Epithelial cell of umbilical artery (primary cell): ENCODE measurements at places on chromosomes 7 and 10. TPM values are rescaled to one million over a fixed set of nuclear protein-coding genes. Genes with fewer than 3 reads are reported as not detected.

Gene CTAGE8
- 0.15 and 0.65 TPM in 2 replicates for total RNA-seq

Gene BMI1
- total RNA-seq: 27.4 and 34.8 TPM in 2 replicates

Gene TET1
- total RNA-seq: 0.32 and 0.46 TPM in 2 replicates

Gene LIPN
- not detected in 2 replicates for total RNA-seq

Gene ACSM6
- total RNA-seq: not detected in 2 replicates

Gene SLC18A3
- not detected in 2 replicates for total RNA-seq

Gene OPALIN
- total RNA-seq: not detected in 2 replicates

Gene GPR85
- total RNA-seq: 1.2 and 4.5 TPM in 2 replicates

Gene COL17A1
- total RNA-seq: 0.65 and 1.4 TPM in 2 replicates
